ENCODE measurements at places on chromosomes 6 and 20. TPM values are rescaled to one million over a fixed set of nuclear protein-coding genes. Genes with fewer than 3 reads are reported as not detected.

Gene IL17A
- not detected for total RNA-seq

Gene OR2J3
- total RNA-seq: not detected

Gene ACSS1
- total RNA-seq: 41.3 TPM

Gene ZC3H12D
- 20.1 TPM for total RNA-seq

Gene TMEM170B
- total RNA-seq: 7.7 TPM

Gene TEAD3
- 6.2 TPM for total RNA-seq

Gene SNX3
- 213 TPM for total RNA-seq

Gene PDYN
- total RNA-seq: not detected

Gene ANGPT4
- total RNA-seq: not detected

Gene PPIL6
- total RNA-seq: 0.91 TPM

Gene NKX2-4
- total RNA-seq: not detected

Gene EPPIN
- total RNA-seq: not detected

Gene PCSK2
- total RNA-seq: not detected

Gene PRR18
- total RNA-seq: 0.30 TPM

Gene DDRGK1
- 48.8 TPM for total RNA-seq
